ENCODE measurements at places on chromosomes 16 and 17.
A peak's percentile ranks its signal among the peaks of the same experiment; 100 is the strongest.

- DNase-seq: no peak
Observed at GRCh38 chr17:14745541-14745940, 444.7 kb downstream of the HS3ST3B1 start.

GRCh38 chr16:17459903-17460521, 10.7 kb downstream of the XYLT1 start:
- no peak for DNase-seq

DNA sequence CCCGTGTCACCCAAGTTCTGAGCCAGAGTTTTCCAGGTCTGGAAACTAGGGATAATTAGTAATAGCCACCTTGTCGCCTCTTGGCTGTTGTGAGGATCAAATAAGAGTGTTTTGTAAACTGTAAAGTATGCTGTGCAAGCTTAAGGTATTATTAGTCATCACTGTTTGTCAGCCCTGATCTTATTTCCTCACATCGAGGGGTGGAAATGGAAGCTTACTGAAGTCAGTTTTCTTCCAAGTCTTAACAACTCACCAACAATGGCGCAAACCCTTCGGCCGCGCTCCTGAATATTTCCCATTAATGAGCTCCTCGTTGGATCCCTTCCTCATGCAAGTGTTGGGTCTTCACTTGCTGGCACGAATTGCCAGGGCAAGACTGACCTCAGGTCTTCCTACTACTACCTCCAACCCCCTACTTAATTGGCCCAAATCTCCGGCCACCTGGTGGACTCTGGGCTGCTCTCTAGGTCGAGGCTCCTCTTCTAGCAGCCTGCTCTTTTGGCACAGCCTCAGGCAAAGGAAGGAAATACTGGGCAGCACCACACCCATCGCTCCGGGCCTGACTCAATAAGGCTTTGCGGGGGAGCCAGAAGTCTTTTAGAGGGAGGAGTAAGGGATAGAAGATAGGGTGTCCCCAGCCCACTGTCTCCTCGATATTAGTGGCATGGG, 885 bp upstream of the SLC35B1 start:
- DNase-seq: no peak

- no peak for DNase-seq
Observed at GRCh38 chr16:66175636-66176035, 190.9 kb upstream of the CDH5 start.

- DNase-seq: no peak
Observed at GRCh38 chr17:18124345-18125126, 16.0 kb downstream of the MYO15A start.

DNA sequence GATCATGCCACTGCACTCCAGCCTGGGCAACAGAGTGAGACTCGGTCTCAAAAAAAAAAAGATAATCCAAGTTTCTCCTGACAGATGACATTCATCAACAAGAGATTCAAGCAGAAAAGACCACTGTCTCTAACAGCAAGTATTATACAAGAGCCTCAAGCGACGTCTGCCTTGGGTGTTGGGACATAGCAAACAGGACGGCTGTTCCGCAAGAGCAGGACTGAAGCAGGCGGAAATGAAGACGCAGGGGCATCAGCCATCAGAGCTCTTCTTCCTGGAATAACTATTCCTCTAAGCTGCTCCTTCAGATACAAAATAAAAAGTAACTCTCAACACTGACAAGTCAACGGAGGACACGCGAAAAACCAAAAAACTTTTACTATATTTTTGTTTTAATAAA, 54.0 kb downstream of the ANKRD11 start:
- DNase-seq: no peak

- no peak for DNase-seq
Observed at GRCh38 chr17:19686400-19687090, 29.8 kb downstream of the SLC47A2 start.

GRCh38 chr17:27974531-27975145, 67.8 kb upstream of the NLK start:
- no peak for DNase-seq

- no peak for DNase-seq
Observed at GRCh38 chr17:46915596-46915995, 7.4 kb upstream of the GOSR2 start.

- DNase-seq: no peak
Observed at GRCh38 chr17:55582897-55583296, 71.6 kb upstream of the SMIM36 start.

- no peak for DNase-seq
Observed at GRCh38 chr17:16989953-16990860, 18.3 kb upstream of the TNFRSF13B start.

DNA sequence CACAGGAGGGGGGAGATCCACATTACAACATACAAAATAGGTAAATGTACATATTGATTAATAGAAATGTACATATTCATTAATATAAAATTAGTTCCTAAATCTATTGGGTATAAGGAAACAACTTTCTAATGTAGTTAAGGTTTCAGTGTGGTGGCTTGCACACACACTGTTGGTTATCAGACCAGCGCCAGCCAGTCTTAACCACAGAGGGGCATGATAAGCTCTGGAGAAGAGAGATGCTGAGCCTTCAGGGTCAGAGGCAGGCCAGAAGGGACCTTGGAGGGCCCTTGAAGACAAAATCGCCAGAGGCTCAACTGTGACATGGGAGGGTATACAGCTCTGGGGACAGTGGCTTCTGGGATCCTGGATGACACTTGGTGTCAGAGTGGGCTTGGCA, 10.9 kb upstream of the ZFP90 start:
- DNase-seq: no peak

- DNase-seq: no peak
Observed at GRCh38 chr16:47634727-47635126, 173.6 kb downstream of the PHKB start.

DNA sequence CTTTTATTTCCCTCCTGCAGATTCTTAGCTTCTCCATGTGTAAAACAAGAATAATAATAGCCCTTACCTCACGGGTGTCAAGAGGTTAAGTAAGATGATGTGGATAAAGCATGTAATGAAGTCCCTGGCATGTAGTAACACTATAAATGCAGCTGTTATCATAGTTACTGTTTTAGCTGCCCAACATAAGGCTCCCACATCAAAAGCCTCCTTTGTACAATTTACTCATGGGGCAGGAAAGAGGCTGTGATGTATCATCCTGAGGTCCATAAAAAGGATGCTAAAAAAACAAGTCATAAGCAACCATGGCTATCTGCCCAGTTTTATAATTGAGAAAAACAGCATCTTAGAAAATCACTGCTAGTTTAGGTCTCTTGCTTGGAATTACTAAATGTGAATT, 339.7 kb downstream of the CA10 start:
- no peak for DNase-seq

DNA sequence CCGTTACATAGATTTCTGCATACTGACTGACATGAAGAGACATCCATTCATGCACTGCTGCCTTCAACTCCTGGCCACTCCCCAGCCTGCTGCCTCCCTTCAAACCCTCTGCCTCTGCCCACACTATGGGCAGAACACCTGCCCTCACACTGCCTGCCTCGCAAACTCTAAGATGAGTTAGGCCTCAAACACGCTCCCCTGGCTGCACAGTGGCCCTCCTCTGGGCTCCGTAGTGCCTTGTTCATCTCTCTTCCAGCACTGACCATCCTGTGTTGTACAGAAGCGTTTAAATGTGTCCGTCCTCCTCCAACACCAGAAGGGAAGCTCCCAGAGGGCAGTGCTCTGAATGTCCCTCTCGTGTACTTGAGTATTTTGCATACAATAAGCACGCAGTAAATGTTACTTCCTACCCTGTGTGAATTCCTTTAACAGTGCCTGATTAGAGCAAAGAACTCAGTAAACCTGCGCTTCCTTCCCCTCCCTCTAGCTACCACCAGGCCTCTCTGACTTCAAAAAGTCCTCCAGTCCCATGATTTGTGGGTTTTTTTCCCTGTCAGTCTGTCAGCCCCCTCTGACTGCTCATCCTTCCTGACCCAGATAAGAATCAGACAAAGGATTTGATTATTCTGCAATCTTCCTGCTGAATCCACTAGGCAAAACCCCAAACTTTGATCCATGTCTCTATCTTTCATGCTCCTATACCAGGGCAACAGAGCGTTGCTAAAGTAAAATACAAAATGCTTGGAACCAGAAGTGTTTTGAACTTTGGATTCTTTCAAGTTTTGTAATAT, 3.9 kb downstream of the DHX33 start:
- no peak for DNase-seq

DNA sequence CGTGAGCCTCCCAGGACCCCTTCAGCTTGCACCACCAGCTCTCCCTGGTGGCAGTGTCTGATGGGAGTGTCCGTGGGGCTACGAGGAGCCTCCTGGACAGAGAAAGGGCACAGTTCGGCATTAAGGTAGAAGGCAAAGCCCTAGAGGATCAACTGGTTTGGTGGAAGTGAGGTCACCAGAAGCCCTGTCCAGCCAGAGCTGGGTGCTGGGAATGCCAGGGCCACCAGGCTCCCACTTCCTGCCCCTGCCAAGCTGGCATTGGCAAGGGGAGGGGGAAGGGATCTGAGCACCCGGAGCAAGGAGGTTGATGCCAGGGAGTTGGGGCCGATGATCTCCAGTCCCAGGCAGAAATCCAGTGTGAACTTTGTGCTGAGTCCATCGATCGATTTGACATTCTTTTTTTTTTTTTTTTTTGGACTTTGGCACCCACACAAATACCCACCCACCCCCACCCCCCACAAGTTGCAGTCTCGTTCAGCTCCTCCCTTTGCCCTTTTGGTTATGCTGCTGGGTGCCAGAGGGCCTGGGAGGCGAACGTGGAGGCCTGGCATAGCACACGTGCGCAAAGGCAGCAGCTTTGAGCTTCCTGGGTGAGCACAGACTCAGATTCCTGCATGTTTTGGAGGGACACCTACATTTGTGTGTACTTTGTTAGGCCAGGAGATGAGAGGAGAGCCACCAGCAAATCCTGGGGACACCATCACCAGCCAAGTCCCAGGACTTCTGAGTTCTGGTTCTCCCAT, 2.1 kb downstream of the NHERF1 start:
- DNase-seq: no peak

- no peak for DNase-seq
Observed at GRCh38 chr16:65446427-65446826, 324.6 kb upstream of the CDH11 start.

- no peak for DNase-seq
Observed at GRCh38 chr16:31876951-31877828, 3.6 kb downstream of the ZNF267 start.

DNA sequence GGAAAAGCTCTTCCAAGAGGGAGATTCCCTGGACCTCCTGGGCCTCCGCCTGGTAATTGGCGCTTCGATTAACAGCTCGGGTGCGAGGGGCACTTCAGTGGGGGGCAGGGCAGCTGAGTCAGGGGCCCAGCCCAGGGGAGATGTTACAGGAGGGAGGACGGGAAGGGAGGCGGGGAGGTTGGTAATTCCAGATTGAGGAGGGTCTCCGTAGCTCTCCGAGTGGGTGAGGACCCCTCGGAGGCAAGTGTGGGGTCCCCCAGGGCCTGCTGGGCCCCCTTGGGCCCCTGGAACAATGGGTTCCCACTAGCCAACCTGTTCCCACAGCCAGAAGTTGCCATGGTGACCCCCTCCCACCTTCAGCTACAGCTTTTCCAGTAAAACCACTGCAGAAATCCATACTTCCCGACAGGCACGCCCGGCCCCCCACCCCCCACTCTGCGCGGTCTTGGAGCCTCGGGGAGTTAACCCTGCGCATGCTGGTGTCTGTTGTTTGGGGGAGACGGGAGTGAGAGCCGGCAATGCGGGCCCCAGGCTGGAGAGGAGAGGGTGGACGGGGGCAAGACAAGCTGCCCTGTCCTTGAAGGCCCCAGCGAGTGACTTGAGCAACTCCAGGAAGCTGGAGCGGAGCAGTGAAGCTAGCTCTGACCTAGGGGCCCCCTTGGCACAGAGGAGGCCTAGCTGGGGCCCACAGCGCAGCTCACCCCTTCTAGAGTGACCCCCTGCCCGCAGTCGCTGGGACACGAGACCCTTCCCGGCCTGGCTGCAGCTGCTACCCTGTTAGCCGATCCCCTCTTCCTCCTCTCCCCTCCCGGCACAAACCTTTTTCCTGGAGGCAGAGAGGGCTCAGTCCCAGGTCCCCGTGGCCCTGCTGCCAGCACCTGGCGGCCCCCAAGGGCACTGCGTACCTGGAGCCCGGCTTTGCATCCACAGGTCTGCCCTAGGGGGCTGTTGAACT, 37.8 kb downstream of the TMEM235 start:
- peak; percentile 66 for DNase-seq

Measured in RWPE2 (cell line).